ENCODE measurements at places on chromosomes 11 and 22. TPM values are rescaled to one million over a fixed set of nuclear protein-coding genes. Genes with fewer than 3 reads are reported as not detected.

- no peak overlapping the region for H3K4me3 ChIP-seq
- H3K27ac ChIP-seq, result peak overlapping the region; percentile 19
- H3K4me1 ChIP-seq, result peaks cover 16% of the 10 kb centered on the region
- DNase-seq, result no peak
- H3K36me3 ChIP-seq, result no peaks in the 10 kb centered on the region
Measured at GRCh38 chr11:8221917-8222495, 41.7 kb downstream of the LMO1 start.

GRCh38 chr22:36771356-36772063 lies 4.4 kb downstream of the IFT27 start:
- H3K27me3 ChIP-seq, result no peaks in the 10 kb centered on the region
- H3K4me1 ChIP-seq, result peaks cover 16% of the 10 kb centered on the region
- no peak overlapping the region for H3K27ac ChIP-seq
- H3K4me3 ChIP-seq, result no peak overlapping the region
- peak; percentile 51 for DNase-seq
- no peaks in the 10 kb centered on the region for H3K36me3 ChIP-seq

DNA sequence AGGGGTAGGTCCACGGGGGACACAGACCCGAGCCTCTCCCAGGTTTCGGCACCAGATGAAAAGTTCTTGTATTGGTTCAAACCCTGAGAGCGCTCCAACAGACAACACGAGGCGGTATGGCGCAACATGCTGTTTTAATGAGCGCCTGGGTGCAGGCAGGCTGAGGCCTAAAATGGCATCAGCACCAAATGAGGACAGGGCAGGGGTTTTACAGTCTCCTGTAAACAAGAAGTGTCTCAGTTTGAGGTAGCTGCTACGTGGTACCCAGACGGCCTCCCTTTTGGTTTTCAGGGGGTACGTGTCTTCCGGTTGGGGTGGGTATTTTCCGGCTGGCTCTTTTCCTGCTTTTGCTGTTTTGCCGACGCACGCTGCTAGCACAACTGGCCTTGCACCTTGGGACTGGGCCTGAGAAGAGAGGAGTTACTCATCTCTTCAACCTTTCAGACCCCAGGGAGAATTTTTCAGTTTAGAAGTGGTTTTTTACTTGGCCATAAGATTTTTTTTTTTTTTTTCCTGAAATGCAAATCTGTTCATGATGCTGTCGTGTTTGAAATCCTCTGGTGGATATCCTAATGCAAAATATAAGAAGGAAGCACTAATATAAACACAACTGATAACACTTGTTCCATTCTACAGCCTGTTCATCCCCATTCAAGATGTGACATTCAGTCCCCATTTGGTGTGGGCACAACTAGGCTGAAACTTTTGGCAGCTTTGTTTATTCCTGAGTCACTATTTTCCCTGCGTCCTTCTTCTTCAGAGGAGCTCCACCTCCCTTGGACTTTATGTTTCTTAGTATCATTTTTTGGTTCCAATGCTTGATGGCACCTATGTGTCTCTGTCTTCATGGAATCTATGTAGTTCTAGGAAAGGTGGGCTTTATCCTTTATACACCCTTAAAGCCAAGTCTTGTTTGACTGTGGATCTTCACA lies 6.5 kb downstream of the PPFIBP2 start:
- H3K27me3 ChIP-seq, result peaks cover 5% of the 10 kb centered on the region
- no peak overlapping the region for H3K27ac ChIP-seq
- peak overlapping the region; percentile 21 for H3K4me3 ChIP-seq

DNA sequence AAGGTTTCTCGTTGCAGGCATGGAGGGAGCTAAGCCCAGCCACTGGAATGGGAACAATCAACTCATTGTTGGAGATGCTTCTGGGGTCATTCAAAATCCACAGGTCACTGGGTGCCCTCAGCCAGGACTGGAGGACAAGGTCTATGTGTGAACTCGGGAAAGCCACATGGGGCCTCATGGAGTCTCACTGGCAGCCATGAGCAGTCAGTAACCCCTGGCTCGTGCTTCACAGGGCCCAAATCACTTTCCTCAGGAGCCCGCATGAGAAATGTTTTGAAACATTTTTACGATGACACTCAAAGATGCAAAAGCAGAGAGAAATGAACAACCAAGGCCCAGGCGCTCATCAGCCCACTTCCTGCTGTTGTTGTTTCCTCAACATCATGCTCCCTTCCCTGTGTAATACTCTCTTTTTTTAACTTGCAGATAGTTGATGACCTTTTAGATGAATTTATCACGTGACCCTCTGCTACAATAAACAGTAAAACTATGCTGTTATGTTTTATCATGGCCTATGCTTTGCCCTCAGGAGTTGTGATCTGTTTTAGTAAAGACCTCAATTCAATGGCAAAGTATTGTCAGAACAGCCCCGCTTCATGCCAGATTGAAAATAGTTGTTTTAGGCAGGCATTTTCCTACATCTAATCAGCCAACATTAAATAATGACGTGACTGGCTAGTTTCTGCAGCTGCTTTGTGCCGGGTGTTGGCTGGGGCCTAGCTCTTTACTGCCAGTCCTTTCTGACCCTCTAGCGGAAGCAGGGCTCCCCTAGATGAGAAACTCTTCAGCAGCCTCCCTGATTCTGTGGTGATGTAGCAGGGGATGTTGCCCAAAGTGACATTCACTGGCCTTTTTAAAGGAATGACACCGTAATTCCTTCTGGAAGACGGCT lies 39.7 kb downstream of the ADAMTS15 start:
- DNase-seq, result no peak
- H3K36me3 ChIP-seq, result no peaks in the 10 kb centered on the region
- H3K27me3 ChIP-seq, result peaks cover 13% of the 10 kb centered on the region
- no peak overlapping the region for H3K27ac ChIP-seq
- H3K4me1 ChIP-seq, result no peaks in the 10 kb centered on the region
- H3K4me3 ChIP-seq, result no peak overlapping the region

DNA sequence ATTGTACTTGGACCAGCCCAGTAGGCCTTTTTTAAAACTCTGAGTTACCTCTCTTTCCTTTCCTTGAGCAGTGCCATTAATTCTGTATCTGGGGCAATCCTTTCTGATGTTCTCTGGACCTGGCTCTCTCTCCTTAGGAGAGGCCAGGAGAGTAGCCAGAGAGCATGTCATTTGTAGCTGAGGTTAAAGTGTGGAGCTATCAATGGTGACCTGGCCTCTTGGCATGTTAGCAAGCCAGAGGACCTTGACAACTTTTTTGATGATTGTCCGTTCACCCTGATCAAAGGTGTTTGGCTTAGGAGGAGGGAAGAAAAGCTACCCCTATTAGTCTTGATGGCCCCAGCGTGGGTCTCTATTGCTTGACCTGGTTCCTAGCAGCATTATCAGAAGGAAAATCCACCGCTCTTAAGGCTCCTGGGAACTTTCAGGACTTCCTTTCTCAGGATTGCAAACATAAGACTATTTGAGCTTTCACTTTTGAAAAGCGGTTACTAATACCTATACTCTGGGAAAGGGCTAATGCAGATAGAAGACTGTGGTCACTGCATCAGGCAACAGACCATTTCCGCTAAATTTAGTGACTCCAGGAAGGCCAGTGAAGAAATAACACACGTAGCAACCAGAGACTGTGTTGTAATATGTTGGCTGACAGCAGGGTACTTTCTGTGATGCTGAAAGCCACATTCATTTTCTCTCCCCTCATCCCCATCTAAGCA lies 18.2 kb downstream of the LIMK2 start:
- H3K27me3 ChIP-seq, result no peaks in the 10 kb centered on the region
- peak overlapping the region; percentile 98 for H3K27ac ChIP-seq
- peak; percentile 86 for DNase-seq

- no peak overlapping the region for H3K4me3 ChIP-seq
- DNase-seq, result no peak
- peaks cover 7% of the 10 kb centered on the region for H3K4me1 ChIP-seq
- no peaks in the 10 kb centered on the region for H3K36me3 ChIP-seq
Measured at GRCh38 chr11:125429174-125429707, 66.8 kb downstream of the FEZ1 start.

GRCh38 chr11:19577391-19577975 lies 135.2 kb upstream of the NAV2 start:
- no peak overlapping the region for H3K27ac ChIP-seq
- H3K27me3 ChIP-seq, result peaks cover 11% of the 10 kb centered on the region
- H3K4me1 ChIP-seq, result no peaks in the 10 kb centered on the region
- no peaks in the 10 kb centered on the region for H3K36me3 ChIP-seq
- DNase-seq, result no peak

DNA sequence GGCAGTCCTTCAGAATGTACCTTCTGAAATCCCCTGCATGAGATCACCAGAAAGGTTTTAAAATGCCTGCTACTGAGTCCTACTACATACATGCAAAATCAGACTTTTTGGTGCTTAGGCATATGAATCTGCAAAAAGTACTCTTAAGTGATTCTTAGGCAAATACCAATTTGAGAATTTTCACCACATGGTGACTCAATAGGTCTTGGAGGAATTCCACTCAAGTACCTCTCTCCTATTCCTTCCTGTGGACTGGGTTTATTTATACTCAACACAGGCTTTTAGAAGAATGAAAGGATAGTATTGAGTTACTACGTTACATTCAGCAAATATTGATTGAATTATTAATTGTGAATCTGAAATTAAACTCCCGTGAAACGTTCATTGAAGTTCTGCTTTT lies 223.9 kb downstream of the CNTN5 start:
- no peak overlapping the region for H3K4me3 ChIP-seq
- H3K27me3 ChIP-seq, result no peaks in the 10 kb centered on the region
- no peak for DNase-seq
- no peaks in the 10 kb centered on the region for H3K36me3 ChIP-seq

DNA sequence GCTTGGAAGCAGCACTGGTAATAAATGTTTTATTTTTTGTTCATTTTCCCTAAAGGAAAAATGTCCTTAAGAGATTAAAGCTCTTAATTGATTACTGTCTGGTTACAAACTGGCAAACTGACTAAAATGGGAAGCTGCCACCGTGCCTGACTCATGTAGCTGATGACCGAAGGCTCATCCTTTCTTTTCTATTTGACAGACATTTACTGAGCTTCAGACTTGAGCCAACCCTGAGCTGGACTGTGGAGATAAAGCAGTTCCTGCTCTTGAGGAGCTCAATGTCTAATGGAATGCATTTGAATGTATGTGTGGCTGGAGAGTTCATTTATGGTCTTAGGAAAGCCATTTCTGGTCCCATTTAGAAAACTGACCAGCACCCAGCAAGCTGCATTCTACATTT lies 91.3 kb downstream of the RNF169 start:
- no peak overlapping the region for H3K4me3 ChIP-seq
- no peak for DNase-seq
- H3K4me1 ChIP-seq, result peaks cover 20% of the 10 kb centered on the region
- peaks cover 25% of the 10 kb centered on the region for H3K36me3 ChIP-seq
- no peaks in the 10 kb centered on the region for H3K27me3 ChIP-seq

DNA sequence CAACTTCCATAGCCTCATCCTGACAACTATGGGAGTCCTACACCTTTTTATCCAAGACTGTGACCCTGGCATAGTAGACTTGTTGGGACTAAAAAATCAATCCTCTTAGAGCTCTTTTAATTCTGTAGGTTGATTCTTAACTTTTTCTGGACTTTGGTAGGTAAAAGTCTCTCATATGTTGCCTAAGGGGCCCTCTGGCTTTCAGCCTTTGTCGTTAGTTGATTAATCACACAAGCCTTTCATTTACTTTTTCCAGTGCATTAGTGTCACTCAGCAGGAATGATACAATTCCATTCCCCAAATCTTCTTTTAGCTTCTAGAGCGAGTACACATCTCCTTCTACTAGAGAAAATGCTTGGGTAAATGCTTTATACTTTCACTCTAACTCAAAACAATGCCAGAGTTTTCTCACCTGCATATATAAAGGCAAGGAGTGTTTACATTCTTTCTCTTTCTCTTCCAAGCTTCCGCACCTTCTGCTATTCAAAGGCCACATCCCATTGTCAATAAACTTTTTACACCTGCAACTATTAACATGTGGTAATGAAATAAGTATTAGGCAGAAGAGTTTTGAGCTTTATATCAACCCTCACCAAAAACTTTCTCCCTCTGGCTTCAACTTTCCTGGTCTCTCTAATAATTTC lies 516.6 kb downstream of the FAM181B start:
- H3K4me1 ChIP-seq, result no peaks in the 10 kb centered on the region
- no peak overlapping the region for H3K4me3 ChIP-seq
- no peaks in the 10 kb centered on the region for H3K36me3 ChIP-seq
- DNase-seq, result no peak
- H3K27me3 ChIP-seq, result no peaks in the 10 kb centered on the region

DNA sequence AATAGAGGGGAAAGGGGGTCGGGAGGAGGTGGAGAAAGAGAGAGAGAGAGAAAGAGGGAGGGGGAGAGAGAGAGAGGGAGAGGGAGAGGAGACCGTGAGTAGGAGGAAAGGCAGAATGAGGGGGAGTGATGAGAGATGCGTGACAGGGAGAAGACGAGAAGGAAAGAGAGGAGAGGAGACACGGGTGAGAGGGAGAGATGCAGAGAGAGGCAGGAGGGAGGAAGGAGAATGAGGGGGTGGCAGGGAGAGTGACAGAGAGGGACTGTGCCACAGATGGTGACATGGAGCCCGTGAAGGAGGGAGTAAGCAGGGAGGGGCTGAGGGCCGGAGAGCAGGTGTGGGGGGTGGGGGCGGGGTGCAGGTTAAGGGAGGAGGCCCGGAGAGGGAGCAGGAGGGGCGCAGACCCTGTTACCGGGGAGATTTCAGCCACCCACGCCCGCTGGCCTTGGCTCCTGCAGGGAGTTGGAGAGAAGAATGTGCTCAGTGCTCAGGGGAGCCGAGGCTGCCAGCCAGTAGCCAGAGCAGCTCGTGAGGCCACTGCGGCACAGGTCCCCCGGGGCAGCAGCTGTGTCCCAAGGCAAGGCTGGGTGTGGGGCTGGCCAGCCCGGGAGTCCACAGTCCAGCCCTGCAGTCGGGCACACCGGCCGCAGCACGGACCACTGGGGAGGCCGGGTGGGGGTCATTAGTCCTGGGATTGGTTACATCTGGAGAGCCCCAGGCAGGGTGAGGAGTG lies at the start of gene SSTR3:
TSS of gene SSTR3 (minus strand) at position 304 of the 733 bp plus-strand sequence. CDS start 4,674 bp downstream, outside the sequence.
- H3K4me3 ChIP-seq, result no peak within 1 kb of the TSS
- DNase-seq, result peak; percentile 51
- no peak within 1 kb of the TSS for H3K27ac ChIP-seq
- H3K36me3 ChIP-seq, result no peaks in the 10 kb centered on the region
- H3K4me1 ChIP-seq, result no peaks in the 10 kb centered on the region

Gene TRIM6
- total RNA-seq, result not detected

Gene TRIM49D2
- total RNA-seq, result not detected

Gene CCDC73
- not detected for total RNA-seq

Measured in natural killer cell treated with Interleukin-12 subunit alpha and Interleukin-12 subunit beta and Interleukin-15 and Interleukin-18, amount 100 ng/mL, for 72 hours (primary cell).